Activated T-helper 1 cell treated with Interleukin-2 at 50 U/mL for 16 hours (primary cell): ENCODE measurements at places on chromosomes 5 and 9.

DNA sequence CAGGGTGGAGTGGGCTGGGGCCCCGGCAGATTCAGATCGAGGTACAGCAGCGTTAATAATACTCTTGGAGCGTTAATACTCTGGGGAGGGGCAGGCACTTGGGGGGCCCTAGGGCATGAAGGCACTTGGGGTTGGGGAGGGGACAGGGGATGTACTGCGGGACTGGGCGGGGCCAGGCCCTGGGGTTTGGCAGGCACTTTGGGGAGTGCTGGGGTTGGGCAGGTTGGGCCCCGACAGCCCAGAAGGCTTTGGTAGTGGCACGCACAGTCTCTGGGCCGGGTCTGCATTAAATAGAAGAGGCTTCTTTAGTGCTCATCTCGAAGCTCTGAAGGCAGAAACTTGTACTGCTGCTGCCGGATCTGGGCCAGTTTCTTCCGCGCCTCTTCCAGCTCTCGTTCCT, 7.8 kb upstream of the TPM2 start:
- no peak for DNase-seq

DNA sequence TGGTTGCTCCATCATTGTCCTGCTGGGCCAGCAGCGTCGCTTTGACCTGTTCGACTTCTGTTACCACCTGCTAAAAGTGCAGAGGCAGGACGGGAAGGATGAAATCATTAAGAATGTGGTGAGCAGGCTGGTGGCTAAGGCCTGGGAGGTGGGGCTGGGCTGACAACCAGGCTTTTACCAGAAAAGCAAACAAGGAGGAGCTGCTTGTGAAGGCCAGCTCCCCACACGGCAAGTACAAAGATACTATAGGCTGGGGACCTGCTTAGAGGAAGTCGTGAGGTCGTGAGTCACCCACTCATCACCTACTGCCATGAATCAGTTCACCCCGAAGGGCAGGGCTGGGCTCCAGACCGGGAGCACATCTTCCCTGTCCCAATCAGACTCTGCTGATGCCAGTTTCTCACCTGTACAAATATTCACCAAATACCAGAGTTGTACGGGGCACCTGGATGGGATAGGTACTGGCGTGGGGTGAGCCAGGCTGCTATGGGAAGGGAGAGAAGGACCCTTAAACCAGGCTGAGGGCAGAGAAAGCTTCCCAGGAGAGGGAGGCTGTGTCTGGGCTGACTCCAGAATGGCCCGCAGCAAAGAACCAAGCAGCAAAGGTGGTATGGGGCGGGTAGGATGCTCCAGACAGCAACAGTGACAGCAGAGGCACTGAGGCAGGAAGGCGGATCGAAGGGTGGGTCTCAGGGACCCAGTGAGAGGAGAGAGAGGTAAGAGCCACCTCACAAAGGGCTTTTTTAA, 69.3 kb upstream of the NIPAL4 start:
- DNase-seq, result peak; percentile 31

GRCh38 chr5:64487283-64487682, 18.5 kb upstream of the RGS7BP start:
- DNase-seq, result no peak

DNA sequence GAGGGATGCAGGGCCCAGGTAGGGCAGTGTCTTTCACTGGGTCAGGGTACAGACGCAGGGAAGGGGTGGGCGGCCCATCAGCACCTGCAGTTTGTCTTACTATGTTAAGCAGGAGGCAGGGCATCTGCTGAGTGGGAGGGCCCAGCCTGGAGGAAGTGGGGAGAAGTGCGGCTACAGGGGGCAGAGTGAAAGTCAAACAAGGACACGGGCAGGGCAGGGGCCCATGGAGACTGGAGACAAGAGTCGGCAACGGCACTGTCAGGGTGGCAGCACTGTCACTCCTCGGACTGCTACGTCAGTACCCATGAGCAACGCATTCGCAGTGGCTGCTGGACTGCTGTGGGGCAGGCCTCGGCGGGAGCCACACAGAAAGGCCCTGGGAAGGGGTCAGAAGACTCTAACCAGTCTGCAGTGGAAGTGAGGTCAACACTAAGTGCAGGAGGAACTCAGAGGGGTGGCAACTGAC, 19.7 kb downstream of the CAMSAP1 start:
- DNase-seq, result peak; percentile 35

DNA sequence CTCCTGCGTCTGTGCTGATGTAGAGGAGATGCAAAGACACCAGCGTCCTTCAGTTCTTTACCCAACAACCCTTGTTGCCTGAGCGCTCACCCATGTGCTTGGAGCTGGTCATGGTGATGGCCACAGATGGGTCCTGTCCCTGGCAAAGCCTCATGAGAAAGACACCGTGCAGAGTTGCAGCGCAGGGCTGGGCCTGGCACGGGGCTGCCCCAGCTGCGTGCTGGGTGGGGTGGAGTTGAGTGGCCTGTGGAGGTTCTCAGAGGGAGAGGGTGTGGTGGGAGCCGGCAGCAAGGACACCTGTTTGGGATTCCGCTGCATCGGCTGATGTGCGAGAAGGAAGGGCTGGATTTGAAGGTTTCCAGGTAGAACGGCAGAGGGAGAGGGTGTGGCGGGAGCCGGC, 125.2 kb upstream of the CACNA1B start:
- no peak for DNase-seq

- no peak for DNase-seq
Observed at GRCh38 chr9:81456431-81457006, 232.8 kb downstream of the TLE1 start.

DNA sequence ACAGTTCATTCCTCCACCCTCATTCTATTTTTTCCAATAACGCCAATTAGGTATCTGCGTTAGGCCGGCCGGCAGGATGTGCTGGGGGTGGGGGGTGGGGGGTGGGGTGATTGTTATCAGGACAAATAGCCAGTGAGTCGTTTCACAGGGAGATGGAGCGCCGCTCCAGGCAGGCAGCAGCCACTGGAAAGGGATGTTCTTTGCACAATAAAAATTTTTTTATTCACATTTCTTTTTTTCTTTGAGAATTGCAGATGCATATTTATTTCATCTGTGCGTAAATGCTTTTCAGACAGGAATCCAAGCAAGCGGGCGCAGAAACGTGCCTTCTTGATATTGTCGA, 4.1 kb downstream of the LMX1B start:
- no peak for DNase-seq

DNA sequence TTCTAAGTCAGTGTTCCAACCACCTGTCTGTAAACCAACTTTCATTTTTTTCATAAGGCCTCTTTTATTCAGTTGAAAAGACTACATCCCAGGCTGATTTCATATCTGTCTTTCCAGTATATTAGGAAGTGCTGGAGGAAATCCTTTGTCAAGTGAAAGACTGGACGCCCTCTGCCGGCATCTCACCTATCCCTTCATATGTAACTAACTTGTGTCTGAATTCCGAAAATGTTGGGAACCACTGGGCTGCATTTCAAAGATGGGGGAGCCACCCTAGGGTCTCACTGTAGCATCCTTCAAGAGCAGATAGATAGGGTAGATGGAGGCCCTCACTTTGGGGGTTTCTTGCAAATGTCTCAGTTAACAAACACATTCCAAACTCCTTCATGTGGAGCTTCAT, 569.8 kb downstream of the CTNND2 start:
- DNase-seq, result no peak

DNA sequence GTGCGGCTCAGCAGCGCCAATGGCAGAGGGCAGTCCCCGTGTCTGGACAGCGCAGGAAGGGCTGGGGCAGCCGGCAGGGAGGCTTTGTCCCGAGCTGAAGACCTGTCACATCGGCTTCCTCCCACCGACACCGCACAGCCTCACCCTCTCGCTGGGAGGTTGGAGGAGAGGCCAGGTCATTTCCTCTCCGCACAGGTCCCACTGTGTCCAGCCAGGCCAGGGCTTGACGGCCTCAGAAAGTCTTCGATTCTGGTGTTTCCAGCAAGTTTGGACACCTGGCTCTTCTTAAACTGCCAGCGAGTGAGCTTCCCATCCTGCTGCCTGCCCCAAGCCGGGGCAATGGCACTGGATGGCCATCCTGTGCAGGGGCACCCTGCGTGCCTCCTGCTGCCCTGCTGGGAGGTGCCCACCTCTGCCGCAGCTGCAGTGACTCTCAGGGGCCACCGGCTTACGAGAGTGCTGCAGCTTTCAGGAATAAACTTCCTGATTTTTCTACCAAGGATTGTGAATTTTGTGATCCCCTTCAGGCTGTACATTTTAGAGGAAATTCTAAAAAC, 33.9 kb downstream of the AHRR start:
- DNase-seq, result no peak

DNA sequence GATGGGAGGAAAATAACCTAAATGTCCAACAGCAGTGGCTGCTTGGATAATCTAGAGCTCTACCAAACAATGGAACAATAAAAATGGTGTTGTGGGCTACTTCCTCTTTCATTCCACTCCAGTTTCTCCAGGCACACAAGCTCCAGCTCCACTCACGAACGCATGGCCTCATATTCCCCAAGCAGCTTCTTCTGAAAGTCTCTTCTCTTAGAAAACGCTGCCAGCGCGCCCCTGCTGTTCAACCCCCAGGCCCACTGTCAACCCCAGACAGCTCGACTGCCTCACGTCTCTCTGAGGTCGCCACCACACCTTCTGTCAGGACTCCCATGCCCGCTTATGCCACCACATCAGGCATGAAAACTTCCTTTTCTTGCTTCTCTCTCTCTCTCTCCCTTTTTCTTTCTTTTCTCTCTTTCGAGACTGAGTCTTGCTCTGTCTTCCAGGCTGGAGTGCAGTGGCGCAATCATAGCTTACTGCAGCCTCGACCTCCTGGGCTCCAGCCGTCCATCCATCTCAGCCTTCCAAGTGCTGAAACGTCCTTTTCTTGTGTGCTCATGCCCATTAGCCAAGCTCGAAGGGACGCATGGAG, 16.2 kb downstream of the OR2V2 start:
- no peak for DNase-seq

GRCh38 chr9:72471096-72471495, 50.3 kb upstream of the TMC1 start:
- DNase-seq, result no peak

DNA sequence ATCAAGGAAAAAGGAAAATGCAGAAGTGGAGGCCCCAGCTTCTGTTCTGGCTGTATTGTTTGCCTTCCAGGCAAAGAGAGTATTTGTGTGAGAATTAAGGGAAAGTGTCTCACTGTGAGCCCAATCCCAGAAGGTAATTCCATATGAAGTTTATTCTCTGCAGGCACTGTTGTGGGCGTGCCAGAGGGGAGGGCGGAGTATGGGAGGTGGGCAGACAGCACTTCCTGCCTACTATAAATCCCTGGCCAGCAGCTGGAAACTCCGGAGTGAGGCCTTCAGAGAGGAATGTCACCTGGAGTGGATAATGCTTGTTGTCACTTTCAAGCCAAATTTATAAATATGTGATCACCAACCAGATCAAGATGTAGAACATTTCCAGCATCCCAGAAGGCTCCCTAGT, 209.5 kb downstream of the ARHGAP26 start:
- DNase-seq, result no peak

DNA sequence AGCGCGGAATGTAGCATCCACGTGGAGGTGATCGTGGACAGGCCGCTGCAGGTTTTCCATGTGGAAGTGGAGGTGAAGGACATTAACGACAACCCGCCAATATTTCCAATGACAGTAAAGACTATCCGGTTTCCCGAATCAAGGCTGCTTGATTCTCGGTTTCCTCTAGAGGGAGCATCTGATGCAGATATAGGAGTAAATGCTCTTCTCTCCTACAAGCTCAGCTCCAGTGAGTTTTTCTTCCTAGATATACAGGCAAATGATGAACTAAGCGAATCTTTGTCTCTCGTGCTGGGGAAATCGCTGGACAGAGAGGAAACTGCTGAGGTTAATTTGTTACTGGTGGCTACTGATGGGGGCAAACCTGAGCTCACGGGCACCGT, 598 bp downstream of the PCDHA2 start:
- DNase-seq, result no peak

DNA sequence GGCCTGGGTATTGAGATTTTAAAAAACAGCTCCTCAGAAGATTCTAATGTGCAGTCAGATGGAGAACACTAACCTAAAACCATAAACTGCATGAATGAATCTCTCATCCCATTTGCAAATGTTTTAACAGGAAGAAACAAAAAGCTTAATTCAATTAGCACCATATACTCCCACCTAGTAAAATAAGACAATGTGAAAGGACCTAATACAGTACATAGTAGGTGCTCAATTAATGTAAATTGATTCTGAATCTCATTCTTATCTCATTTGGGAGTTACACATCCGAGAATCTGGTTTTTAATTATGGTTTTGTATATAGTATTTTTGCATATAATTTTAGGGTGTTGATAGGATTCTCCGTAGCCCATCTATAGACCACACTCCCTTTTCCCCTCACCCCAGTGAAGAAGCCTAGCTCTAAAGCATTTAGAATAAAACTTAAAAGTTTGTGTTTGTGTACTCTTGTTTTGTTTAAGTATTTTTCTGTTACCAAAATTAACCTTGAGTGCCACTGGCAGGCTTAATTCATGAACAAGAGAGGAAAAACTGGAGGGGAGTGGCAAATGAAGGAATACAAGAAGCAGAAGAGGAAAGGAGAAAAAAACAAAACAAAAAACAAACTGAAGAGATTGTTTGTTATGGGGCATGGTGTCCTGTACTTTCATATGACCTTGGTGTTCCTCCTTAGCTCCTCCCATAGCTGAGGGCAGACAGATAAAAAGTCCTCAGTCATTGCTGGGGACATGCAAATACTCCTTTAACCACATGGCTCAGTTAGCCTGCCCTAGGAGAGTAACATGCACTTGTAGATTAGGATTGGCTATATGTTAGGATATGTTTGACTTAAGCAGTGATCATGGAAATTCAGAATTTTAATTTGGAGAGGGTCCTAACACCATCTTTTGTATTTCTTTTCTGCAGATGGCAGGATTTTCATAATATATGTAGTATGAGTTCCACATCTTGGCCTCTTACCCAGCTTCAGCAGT, 1.2 kb downstream of the RNF14 start:
- no peak for DNase-seq

GRCh38 chr9:121743441-121744001, 92.1 kb downstream of the DAB2IP start:
- no peak for DNase-seq

- no peak for DNase-seq
Observed at GRCh38 chr5:139131921-139132432, 66.2 kb downstream of the SIL1 start.

- no peak for DNase-seq
Observed at GRCh38 chr5:89437450-89438435, 554.8 kb upstream of the MEF2C start.

- DNase-seq, result no peak
Observed at GRCh38 chr9:116504893-116505480, 182.1 kb upstream of the TRIM32 start.

- DNase-seq, result no peak
Observed at GRCh38 chr9:18683851-18684250, 209.9 kb downstream of the ADAMTSL1 start.
